ENCODE measurements at places on chromosomes 3 and 15.

DNA sequence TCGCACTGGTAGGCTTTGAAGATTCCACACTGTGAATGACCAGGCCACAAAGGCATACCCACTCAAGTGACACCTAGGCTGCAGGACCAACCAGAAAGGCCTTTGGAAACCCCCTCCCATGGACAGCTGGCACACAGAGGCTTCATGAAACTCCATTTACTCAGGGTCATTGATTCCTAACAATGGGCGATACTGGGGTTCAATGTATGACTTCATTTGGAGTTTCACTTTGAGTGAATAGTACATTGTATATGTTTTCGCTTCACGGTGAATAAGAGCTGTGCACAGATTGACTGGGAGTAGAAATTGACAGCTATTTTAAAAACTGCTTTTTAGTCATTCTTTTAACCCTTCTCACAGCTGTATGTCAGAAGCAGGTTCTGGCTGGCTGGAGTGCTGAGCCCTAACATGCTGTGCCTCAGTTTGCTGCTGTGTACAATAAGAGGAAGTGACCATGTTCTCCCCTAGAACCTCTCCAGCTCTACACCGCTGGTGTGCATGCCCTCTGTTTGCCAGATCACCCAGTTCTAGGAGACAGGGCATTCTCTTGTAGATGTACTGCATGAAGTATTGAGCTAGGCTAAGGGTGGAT is 15.4 kb upstream of the CX3CR1 start:
- no peak overlapping the region for H3K4me3 ChIP-seq
- no peak for DNase-seq
- no peaks in the 10 kb centered on the region for H3K27me3 ChIP-seq
- peaks cover 40% of the 10 kb centered on the region for H3K4me1 ChIP-seq
- H3K36me3 ChIP-seq, result no peaks in the 10 kb centered on the region
- H3K27ac ChIP-seq, result peak overlapping the region; percentile 33

DNA sequence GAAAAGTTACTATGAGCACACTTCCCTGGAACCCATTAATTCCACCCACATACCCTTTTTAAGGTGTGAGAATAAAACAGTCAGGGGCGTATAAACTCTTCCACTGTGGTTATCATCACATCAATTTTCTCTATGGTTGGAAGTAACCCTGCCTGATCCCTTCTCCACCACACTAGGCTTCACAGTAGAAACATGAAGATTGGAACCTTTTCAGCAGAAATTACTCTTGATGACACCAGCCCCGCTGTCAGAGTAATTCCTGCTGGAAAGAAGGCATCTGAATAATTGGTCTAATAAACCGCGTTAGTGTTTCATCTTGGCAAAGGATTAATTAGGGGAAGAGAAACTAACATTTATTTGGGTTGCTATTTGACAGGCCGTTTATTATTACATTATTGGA is 278.4 kb downstream of the MFSD1 start:
- no peak for DNase-seq
- no peaks in the 10 kb centered on the region for H3K4me1 ChIP-seq
- no peaks in the 10 kb centered on the region for H3K27me3 ChIP-seq
- no peaks in the 10 kb centered on the region for H3K36me3 ChIP-seq
- H3K27ac ChIP-seq, result no peak overlapping the region

- DNase-seq, result no peak
- no peaks in the 10 kb centered on the region for H3K27me3 ChIP-seq
- H3K27ac ChIP-seq, result no peak overlapping the region
- H3K36me3 ChIP-seq, result no peaks in the 10 kb centered on the region
- no peak overlapping the region for H3K4me3 ChIP-seq
Observed at GRCh38 chr15:81766829-81767475, 278.9 kb downstream of the MEX3B start.

GRCh38 chr15:42494998-42495360 is 455 bp upstream of the SNAP23 start:
- peak overlapping the region; percentile 28 for H3K27ac ChIP-seq
- H3K4me3 ChIP-seq, result peak overlapping the region; percentile 72
- DNase-seq, result no peak
- H3K27me3 ChIP-seq, result no peaks in the 10 kb centered on the region
- no peaks in the 10 kb centered on the region for H3K36me3 ChIP-seq

DNA sequence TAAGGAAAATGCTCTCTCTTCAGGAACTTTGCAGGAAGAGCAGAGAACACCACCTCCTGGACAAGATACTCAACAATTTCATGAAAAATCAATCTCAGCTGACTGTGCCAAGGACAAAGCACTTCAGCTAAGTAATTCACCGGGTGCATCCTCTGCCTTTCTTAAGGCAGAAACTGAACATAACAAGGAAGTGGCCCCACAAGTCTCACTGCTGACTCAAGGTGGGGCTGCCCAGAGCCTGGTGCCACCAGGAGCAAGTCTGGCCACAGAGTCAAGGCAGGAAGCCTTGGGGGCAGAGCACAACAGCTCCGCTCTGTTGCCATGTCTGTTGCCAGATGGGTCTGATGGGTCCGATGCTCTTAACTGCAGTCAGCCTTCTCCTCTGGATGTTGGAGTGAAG is 200.5 kb downstream of the AKAP13 start:
- no peak overlapping the region for H3K4me3 ChIP-seq
- no peaks in the 10 kb centered on the region for H3K27me3 ChIP-seq
- peaks cover 37% of the 10 kb centered on the region for H3K36me3 ChIP-seq
- H3K27ac ChIP-seq, result 0 out of 2 replicates have a peak overlapping the region, but pooled peaks have one; percentile 83
- H3K4me1 ChIP-seq, result peaks cover 34% of the 10 kb centered on the region
